ENCODE measurements at places on chromosomes 16 and 17. TPM values are rescaled to one million over a fixed set of nuclear protein-coding genes. Genes with fewer than 3 reads are reported as not detected.

Gene KIF2B
- not detected for total RNA-seq

Gene SLC16A11
- 0.11 TPM for total RNA-seq

Gene TBX6
- 0.11 TPM for total RNA-seq

Gene RARA
- 4.8 TPM for total RNA-seq

Gene KRTAP3-1
- total RNA-seq: not detected

Gene TMEM204
- 4.8 TPM for total RNA-seq

Gene HS3ST3B1
- total RNA-seq: 19.7 TPM

Gene CCL22
- total RNA-seq: not detected
